ENCODE measurements at places on chromosomes 7 and 10.

DNA sequence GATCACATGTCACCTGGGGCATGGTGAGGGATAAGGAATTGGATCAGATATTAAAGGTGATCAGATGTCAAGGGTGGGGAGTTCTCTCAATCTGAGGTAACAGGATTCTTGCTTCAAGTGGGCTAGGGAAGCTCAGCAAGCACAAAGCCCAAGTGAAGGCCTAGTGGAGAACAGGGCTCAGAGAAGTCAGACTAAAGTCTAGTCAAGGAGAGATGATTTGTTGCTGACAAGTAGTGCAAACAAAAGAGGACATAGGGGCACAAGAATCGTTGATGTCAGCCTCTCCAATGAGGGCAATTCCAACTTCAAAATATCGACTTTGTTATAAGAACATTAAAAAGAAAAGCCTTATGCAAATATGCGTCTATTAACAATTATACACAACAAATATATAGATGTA lies 852.8 kb upstream of the CELF2 start:
- no peak for DNase-seq

- no peak for DNase-seq
These were observed 59.6 kb downstream of the TMEM270 start for GRCh38 chr7:73920406-73921134.

DNA sequence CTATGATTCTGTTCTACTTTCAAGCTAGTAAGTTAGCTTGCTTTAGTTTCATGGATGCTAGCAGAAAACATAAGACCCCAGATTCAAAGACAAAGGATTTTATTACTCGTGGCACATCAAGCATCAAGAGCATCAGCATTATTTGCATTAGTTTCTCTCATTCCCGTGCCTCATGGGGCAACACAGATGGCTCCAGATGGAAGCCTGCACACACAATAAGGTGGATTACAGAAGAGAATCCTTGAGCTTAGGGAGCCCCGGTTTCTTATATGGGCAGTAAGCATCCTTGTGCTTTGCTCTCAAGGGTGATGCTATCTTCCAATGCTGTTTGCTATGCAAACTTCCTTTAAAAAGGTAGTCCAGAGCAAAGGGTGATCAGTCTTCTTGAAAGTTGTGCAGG lies 10.7 kb upstream of the CAPZA2 start:
- no peak for DNase-seq

DNA sequence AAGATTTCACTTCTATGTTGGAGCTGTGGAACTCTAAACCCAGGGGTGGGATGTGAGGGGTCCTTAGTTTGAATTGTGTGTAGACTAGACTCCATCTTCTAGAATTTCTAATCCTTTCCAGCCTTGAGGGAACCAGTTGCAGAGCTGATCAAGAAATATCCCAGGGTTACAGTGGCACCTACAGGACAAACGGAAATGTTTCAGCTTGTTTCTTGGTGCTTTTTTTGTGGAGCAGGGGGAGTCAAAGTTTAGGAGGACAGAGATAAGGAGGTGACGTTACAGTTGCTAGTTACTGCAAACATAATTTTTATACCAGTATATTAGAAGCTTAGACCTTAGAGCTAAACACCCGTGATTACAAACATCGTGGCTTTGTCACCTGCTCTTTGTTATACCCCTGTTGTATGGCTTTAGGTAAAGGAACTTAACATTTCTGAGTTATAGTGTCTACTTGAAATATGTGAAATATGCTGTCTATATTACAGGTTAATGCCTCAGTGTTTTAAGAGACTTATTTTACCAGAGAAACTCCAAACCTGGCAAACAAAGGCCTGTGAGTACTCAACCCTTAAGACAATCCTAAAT lies 84.5 kb upstream of the DYNC1I1 start:
- peak; percentile 29 for DNase-seq

DNA sequence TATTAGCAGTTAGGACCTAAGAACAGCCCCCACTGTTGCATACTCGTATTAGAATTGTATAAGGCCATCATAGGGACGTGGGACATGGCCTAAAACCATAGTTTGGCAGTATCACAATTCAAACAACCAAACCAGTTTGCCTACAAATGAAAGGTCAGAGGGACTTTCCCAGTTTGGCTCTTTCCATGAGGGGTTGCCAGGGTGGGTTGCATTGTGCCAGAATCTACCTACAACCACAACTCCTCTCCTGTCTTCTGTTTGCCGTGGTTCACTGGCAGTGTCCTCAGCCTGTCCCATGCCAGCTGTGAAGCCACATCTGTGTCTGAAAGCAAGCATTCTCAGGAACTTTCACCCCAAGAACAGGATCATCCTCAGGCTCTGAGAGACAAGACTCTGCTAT lies 44.5 kb downstream of the PIK3AP1 start:
- no peak for DNase-seq

Data from epithelial cell of esophagus (primary cell).